ENCODE measurements at places on chromosomes 16 and 17.

DNA sequence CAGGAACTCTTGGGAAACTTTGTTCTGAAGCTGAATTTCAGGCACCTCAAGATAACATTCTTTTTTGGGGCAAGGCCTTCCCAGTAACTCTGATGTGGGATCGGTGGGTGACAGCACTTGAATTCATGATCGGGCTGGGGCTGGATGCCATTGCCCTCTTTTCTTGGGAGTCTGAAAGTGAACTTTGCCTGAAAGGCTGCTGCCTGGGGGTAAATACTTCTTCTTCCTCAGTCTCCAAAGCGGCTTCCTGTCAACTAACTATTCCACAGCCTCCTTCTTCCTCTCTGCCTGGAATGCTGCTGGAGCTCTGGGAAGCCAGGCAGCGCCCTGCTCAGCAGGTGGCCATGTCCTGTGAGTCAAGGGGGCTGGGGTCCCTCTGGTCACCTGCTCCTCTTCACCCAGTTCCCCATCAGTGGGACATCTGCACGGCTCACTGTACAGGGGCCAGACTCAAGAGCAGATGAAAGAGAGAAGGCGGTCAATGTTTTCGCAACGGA lies 79.5 kb downstream of the WIPI1 start:
- DNase-seq: no peak

- no peak for DNase-seq
These were observed 155.9 kb downstream of the C16orf78 start for GRCh38 chr16:49529411-49530045.

DNA sequence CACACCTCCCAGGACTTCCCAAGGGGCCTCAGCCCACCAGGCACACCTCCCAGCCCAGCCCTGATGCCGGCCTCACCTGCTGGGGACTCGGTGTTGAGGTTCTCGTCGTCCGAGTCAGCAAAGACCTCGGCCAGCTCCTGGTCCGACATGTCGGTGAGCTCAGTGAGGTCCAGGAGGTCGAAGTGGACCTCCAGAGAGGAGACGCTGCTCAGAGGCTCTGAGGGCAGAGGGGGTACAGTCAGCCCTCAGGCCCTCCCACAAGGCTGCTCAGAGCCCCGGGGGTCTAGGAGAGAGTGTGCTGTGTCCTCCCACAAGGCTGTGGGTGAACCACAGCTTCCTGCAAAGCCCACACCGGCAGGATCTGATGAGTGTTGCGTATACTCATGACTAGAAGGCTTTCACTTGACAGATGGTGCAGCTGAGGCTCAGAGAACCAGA lies 10.5 kb downstream of the DBNDD1 start:
- peak; percentile 61 for DNase-seq

DNA sequence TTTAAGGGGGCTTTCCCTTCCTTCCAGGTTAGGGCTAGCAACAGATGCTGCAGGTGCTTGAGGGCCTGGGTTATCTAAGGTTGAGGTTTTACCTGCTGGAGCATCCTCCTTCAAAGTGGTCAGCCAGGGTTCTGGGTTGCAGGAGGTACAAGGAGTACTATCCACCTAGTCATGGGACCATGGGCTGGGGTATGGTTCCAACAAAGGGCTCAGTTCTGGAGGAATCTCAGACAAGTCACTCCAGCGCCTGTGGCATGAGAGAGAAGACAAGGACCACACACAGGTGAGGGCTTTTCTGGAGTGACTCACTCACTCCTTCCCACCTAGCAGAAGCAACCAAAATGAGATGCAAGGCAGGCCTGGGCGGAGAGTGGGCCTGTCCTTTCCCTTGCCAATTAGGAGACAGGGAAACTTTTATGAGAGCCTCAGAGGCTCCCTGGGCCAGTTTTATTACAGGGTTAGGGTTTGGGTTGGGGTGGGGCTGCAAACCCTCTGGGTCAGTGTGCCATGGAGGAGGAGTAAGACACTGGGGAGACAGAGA lies 2.2 kb downstream of the MYO19 start:
- no peak for DNase-seq

DNA sequence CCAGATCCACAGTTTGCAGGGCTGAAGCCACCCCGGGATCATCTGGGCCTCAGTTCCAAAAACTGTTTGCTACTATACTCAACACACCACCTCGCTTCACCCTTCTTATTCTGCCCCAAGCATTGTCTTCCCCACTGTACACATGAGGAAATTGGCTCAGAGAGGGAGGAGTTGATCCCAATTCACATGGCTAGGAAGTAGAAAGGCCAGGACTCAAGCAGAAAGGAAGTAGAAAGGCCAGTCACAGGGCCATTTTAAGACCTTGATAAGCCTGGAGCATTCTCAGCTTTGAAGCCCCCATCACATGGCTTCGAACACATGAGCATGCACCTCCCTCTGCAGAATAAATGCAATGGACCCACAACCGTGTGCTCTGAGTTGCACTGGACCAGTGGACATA lies 7.7 kb upstream of the PRSS22 start:
- DNase-seq: no peak

DNA sequence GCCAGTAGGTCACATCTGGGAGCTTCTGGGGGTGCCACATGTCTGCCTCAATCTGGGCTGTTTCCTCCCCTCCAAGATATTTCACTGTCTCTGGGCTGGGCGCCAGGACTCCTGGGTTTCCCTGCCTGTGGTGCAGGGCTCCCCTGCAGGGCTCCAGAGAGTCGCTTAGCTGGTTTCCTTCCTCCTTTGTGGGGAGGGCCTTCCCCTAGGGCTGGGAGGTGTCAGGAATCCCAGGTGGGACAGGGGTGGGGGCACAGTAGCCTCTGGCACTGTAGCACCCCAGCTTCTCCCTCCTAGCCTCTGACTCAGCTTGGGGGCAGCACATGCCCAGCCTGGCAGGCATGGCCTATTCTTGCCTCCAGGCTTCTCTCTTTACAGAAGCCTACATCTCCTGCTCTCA lies 2.6 kb downstream of the RARA start:
- DNase-seq: no peak

DNA sequence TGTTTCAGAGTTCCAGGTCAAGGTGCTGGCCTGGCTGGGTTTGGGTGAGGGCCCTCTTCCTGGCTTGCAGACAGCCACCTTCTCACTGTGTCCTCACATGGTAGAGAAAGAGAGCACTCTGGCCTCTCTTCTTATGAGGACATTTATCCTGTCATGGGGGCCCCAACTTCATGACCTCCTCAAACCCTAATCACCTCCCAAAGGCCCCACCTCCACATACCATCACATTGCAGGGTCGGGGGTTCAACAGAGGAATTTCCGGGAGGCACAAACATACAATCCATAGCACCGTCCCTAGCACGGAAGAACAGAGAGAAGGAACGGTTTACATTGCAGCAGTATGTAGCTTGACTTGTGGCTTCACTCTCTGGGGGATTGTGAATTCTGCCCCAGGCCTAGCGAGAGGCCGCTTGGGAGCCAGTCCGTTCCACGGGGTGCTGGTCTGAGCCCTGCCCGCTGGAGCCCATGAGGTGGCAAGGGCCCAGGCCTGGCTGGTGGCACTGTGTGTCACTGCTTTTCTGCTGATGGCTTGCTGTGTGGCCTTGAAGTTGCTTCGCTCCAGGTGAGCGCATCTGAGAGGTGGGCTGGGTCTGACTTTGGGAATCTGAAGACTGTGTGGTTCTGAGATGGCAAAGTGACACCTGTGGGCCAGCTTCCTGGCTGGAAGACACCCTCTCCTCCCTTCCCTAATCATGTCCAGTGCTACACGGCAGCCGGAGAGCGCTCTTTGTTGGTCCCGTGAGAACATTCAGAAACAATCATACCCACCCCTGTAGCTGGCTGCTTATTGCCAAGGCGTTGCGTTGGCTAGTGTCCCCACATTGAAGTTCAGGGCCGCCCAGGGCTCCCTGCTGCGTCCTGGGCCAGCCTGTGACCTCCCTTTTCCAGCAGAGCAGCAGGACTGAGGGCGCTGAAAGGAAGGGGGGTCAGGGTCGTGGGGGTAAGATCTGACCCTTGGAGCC lies 98.3 kb downstream of the CMIP start:
- no peak for DNase-seq

GRCh38 chr17:9322326-9322725 lies 253.3 kb downstream of the STX8 start:
- DNase-seq: no peak

- no peak for DNase-seq
These were observed 22.2 kb downstream of the ITPRIPL2 start for GRCh38 chr16:19135896-19136438.

GRCh38 chr17:52237151-52237550 lies 78.6 kb upstream of the CA10 start:
- no peak for DNase-seq

- DNase-seq: no peak
These were observed 15.8 kb upstream of the CLEC18A start for GRCh38 chr16:69935278-69935711.

GRCh38 chr16:67703626-67704025 lies 15.5 kb downstream of the GFOD2 start:
- peak; percentile 6 for DNase-seq

DNA sequence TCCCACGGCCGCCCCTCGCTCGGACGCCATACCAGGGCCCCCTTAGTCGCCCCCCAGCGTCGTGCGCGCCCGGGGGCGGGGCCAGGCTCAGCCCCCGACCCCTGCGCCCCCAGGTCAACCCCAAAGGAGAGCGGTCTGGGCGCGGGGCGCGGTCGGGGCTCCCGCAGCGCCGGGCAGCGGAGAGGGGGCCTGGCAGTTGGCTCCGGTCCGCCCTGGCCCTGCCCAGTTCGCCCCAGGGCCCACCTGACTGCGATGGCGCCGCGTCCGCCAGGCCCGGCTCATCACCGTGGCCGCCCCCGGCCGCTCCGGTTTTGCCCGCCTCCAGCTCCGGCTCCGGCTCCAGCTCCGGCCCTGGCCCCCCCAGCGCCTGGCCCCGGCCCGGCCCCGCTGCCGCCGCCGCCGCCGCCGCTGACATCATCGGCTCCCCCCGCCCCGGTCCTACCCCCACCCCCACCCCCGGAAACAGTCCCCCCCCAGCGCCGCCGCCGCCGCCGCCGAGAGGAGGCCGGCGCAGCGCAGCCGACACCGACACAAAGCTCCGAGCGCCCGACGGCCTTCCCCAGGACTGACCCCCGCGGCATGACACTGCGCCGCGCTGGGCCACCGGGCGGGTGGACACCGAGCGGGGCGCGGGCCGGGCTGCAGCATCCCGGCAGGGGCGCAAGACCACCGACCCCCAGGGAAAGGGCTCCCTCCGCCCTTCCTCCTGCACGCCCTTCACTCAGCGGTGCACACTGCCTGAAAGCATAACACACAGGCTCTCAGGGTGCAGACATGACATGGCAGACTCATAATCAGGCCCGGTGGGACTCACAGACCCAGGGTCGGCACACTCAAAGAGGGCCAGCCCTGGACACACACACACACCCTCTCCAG lies at the start of gene ZBTB4:
ZBTB4 (minus strand) TSS at position 419 of the 876 bp plus-strand sequence. CDS start 12,830 bp downstream, outside the sequence.
- peak; percentile 63 for DNase-seq

- no peak for DNase-seq
These were observed 1199.3 kb downstream of the CDH11 start for GRCh38 chr16:63922560-63922959.

DNA sequence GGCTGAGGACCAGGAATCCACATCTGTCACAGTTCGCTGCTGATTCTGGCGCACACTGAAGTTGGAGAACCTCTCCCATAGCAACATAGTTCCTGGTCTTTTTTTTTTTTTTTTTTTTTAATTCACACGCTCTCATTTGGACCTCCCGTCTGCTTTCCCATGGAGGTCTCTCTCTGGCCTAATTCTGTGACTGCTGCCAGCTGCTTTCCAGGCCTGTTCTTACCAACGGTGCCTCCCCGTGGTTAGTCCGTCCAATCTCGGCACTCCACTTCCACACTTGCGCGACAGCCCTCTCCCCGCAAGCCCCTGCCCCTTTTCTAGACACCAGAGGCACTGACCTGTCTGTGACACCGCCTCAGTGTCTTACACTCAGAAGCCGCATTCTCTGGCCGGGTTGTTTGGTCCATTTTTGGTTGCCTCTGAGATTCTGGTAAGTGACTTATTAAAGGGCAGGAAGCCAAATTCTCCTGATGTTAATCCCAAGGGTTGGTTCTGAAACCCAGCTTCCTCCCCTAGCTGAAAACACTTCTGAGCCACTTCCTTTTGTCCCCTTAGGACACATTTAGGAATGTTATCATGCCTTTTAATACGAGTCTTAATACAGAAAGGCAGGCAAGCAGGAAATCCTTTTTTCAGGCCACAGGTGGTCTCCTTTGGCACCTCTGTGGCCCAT lies 1.1 kb upstream of the AKTIP start:
- DNase-seq: peak; percentile 26

DNA sequence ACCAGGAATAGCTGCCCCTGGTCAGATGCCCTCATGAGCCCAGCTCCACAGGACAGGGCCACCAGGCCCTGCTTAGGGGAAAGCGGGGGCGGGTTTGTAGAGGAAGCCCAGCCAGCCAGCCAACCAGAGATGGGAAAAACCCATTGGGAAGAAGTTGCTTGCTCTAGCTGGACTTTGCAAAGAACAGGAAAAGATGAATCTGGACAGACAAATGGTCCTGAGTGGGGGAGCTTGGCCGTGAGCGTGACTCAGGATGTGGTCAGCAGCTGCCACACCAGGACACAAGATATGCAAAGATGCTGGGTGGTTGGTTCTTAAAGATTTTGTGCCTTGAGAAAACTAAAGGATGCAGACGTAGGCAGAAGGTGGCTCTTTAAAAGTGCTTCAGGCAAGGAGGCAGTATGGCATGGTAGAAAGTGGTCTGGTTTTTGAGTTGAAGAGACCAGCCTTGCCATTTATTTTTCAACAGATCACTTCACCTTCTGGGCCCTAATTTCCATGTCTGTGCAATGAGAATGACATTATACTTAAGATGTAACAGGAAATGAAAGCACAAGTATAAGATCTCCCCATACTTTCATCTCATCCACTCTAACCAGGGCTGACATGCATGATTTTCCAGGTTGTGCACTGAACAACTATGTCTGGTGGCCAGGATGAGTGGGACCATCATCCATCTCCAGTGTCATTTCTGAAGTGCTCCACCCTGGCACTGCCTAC lies 27.8 kb upstream of the HEATR6 start:
- no peak for DNase-seq

- no peak for DNase-seq
These were observed 22.5 kb downstream of the NPRL3 start for GRCh38 chr16:116015-116414.

- no peak for DNase-seq
These were observed 48.6 kb downstream of the SLC39A11 start for GRCh38 chr17:73043686-73044581.

GRCh38 chr17:46166692-46167249 lies 26.5 kb downstream of the KANSL1 start:
- no peak for DNase-seq

- no peak for DNase-seq
These were observed 494.9 kb upstream of the RBFOX1 start for GRCh38 chr16:6837722-6838121.

DNA sequence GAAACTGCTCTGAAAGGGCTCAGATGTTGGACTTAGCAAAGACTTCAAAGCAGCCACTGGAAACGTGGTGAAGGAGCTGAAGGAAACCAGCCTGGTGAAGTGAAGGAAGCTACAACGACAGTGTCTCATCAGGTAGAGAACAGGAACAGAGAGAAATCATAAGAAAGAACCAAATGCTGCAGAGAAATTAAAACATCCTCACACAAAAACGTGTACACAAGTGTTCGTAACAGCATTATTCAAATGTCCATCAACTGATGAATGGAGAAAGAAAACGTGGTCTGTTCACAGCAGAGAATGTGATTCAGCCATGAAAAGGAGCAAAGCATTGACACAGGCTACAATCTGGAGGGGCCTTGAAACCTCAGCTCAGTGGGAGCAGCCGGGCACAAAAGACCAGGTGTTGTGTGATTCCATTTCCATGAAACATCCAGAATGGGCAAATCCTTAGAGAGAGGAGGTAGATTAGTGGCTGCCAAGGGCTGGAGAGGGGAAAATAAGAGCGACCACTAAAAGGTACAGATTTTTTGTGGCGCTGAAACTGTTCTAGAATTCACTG lies 26.9 kb downstream of the IFT140 start:
- DNase-seq: no peak

All from CD4-positive, alpha-beta T cell treated with Interleukin-2 at 100 ng/mL for 4 hours (primary cell).